Activated CD8-positive, alpha-beta memory T cell treated with anti-CD3 and anti-CD28 coated beads for 4 hours (primary cell): ENCODE measurements at places on chromosomes 1 and 21.

DNA sequence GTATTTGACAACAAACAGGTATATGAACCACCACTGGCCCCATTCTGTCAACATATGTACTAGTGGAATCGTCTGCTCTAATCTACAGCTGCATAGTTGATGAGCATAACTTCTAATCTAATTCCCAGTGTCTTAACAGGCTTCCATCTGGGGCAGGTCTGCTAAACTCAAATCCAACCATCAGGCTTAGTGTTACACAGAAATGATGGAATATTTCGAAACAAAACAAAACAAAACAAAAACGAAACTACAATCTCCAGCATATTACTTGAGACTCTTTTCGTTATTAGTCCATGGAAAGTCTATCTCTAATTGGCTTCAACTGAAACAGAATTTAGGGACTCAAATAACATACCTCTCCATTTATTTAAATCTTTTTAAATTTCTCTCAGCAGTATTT is 37.6 kb downstream of the DIPK1A start:
- DNase-seq, result no peak

GRCh38 chr1:78664763-78665162 is 15.1 kb downstream of the IFI44 start:
- no peak for DNase-seq

DNA sequence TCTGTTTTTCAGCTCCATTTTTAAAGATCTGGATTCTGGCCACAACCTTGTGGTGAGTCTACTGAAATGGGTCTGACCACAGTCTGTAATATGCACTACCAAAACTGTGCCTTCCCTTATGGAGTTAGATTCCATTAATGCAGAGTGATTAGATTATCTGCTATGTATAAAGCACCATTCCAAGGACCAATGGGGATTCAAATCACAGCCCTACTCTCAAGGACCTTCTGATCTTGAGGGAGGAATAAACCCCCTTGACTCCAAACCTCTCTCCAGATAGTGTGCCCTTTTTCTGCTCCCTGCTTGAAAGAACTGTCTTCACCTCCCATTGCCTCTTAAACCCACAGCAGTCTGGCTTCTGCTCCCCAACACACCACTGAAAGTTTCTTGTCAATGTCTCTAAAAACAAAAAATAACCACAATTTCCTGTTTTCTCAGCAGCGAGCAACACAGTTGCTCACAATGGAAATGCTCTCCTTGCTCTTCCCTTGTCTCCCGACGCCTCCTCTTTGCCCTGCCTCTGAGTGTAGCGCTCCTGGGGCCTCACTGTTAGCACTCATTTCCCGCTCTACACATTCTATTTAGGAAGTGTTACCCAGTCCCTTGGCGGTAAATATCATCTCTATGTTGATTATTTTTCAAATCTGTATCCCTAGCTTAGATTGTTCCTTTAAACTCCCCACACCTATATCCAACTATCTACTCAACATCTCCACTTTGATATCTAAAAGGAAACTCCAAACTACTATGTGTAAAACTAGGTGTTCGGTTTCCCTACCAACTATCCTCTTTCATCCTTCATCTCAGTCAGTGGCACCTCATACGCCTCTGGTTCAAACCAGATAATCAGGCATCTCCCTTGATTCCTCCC is 13.6 kb downstream of the PCNX2 start:
- DNase-seq, result no peak

DNA sequence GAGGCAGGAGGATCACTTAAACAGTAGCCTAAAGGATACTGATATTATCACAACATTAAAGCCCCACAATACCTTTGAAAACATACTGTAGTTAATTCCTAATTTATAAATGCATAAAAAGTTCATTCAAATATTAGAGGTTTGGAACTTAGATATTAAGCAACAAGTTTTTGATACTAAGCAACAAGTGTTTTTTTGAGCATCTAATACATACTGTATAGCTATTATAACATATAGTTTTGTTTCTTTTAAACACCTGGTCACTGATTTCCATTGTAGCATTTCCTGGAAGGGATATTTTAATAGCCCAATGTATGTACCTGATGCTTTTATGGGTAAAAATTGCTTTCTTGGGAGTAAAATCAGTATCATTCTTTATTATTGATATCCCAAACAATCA is 4.5 kb downstream of the UHMK1 start:
- DNase-seq, result no peak

DNA sequence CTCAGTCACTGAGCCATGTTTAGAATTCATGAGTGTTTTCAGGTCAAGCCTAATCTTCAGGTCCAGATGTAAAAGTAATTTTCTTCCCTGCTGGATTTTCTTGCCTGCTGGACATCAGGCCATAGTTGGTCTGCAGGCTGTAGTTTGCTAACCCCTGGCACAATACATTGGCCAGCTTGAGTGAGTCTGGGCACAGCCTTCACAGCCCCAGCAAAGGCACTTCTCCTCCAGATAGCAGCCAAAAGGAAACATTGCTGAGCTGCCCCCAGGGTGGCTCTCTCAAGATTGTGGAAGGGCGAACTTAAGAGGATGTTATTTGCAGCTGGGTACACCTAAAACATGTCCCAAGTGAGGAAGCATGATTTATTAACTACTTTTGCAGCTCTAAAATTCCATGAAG is 126.8 kb downstream of the PIK3R3 start:
- DNase-seq, result no peak

- no peak for DNase-seq
Measured at GRCh38 chr1:42484382-42484781, 21.3 kb downstream of the CCDC30 start.
